HCEC 1CT (cell line): ENCODE measurements at places on chromosomes 6 and 20.

DNA sequence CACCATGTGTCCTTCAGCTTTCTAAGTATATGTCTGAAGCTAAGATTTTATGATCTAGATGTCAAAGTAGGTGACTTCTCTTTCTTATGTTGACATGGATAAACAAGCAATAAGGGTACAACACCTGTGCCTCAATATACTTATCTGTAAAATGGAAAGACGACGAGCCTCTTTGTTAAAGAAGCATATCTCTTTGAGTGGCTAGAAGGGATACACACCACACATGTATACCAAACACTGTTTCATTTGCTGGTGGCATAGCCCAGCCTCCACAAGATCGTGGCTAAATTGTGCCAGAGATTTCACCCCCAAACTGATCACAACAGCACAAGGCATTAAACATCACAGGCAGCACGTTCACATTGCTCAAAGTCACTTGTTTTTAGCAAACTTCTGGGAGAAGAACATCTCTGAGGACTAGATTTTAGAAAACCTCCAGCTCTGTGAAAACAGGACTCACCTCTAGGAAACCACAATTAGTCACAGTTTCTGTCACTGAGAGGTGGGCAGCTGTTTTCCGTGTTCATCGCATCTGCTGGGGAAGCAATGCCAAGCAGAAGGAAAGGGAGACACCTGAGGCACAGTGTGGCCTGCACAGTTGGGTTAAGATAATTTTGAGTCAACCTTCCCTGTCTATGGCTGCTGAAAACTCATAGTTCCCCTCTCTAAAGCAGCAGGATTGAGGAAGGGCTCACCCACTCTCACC lies 263.0 kb upstream of the PLCB4 start:
- DNase-seq: no peak

GRCh38 chr20:58837717-58838116 lies 13.0 kb downstream of the GNAS-AS1 start:
- DNase-seq: no peak

- peak; percentile 78 for DNase-seq
Measured at GRCh38 chr6:136408204-136408603, 118.6 kb upstream of the BCLAF1 start.

DNA sequence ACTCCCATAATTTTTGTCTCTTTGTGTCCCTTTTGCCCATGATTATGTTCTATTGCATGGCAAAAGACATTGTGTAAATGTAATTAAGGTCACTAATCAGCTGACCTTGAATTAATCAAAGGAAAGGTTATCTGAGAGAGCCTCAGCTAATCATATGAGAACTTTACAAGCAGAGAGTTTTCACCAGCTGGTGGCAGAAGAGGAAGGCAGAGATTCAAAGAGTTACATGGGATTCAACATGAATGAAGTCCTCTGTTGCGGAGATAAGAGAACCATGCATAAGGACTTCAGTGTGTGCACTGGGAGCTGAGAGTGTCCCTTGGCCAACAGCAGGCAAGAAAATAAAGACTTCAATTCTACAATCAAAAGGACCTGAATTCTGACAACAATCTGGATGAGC lies 494.1 kb upstream of the ARID1B start:
- no peak for DNase-seq

DNA sequence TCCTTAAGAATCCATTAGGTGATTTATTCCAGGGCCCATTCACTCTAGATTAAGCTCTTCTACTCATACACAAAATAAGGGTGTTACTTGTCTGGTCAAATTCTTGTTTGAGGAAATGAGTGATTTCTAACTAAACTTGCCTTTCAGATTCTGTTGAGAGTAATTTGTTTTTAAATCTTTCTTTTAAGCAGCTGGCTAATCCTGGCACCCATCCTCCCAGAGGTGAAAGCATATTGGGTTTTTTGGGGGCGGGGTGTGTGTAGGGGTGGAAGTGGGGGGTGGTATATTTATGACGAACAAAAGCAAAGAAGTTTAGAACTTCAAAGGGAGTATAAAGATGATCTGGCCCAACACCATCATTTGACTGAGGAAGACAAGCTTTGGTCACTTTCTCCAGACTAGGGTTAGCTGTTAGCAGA lies 94.7 kb downstream of the RTN4IP1 start:
- DNase-seq: no peak

- DNase-seq: no peak
Measured at GRCh38 chr6:29981211-29981812, 39.0 kb downstream of the HLA-A start.

- no peak for DNase-seq
Measured at GRCh38 chr20:58173930-58174707, 54.3 kb downstream of the ANKRD60 start.

GRCh38 chr6:51775942-51776860 lies 311.2 kb downstream of the PKHD1 start:
- no peak for DNase-seq

GRCh38 chr6:105867277-105867676 lies 218.9 kb upstream of the PRDM1 start:
- no peak for DNase-seq

- no peak for DNase-seq
Measured at GRCh38 chr20:50013976-50014375, 31.2 kb downstream of the SNAI1 start.

DNA sequence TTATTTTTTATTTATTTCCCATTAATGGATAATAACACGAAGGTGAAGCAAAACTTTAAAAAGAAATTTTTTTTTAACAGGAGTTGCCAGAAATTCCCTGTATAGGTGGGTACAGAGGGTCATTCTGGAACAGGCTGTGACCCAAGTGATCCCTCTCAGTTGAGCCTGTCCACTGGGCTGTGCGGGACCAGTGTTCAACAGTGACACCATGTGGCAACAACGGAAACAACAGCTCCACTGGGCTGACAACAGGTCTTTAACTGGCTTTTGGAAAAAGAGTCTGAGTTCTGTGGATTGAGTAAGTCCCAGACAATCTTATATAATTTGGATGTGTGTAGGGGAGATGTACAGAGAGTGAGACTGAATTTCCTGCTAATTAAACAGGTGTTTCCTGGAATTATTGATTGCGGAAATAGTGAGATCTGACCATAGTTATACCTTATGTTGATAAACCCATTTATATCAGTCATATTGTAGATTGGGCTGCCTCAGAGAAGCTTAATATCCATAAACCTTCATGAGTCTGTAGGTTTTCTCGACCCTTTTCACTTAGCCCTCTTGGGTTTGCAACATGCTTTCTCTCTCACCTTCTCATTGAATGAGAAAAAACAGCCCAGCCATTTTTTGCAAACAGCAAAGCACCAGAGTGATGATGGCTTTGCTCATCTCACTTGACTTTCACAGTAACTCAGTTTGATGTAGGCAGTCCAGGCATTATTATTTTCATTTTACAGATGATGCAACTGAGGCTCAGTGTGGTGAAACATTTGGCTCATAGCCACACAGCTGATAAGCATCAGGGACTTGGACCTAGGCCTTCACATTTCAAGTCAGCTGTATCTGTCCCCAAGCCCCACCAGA lies 17.5 kb downstream of the KIAA1755 start:
- no peak for DNase-seq

DNA sequence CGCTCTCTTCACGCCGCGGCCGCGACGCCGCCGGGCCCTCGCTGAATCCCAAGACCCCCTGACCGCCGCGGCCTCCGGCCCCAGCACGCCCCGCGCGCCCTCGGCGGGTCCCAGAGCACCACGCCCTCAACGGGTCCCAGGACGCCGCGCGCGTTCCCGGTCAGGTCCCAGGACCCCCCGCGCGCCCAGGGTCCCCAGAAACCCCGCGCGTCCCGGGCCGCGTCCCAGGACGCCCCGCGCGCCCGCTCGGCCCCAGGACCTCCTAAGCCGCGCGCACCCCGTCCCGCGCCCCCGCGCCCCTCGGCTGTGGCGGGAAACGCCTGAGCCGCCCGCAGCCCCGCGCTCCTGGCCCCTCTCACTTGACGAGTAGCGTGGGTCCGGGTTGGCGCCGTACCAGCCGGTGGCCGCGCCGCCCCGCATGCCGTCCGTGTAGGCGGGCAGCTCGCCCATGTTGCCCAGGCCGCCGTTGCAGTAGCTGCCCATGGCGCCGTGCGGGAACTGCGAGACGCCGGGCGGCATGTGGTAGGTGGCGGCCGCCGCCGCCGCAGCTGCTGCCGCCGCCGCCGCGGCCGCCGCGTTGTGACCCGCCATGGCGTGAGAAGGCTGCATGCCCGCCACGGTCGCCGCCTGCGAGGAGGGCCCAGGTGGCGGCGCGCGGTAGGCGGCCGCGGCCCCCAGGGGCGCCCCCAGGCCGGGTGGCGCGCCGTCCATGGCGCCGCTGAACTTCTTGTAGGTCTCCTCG lies 556 bp downstream of the NKX2-4 start:
- DNase-seq: no peak

DNA sequence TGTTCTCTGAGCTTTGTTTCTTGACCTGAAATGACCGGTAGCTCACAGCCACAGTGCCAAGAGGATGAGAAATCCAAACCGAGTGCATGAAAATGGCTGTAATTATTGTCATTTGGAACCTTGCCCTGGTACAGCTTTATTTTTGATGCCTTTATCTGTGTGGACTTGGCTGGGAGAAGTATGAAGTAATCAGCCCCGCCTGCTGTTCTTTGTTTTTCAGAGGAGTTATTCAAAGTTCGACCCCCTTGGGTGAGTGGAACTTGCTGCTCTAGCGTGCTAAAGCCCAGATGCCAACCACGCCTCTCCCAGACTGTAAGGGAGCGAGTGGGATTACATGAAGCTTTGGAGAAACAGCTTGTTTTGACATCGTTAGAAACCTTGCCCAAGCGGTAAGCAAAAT lies 48.3 kb downstream of the ECT2L start:
- DNase-seq: no peak

- DNase-seq: no peak
Measured at GRCh38 chr6:25219917-25220278, 59.3 kb upstream of the CARMIL1 start.

GRCh38 chr6:109781001-109781400 lies 89.9 kb downstream of the FIG4 start:
- DNase-seq: no peak

GRCh38 chr6:2183246-2183645 lies 62.2 kb downstream of the GMDS start:
- no peak for DNase-seq
